Right atrium auricular region (tissue), 2 donors: ENCODE measurements at places on chromosomes 12 and 14.

- DNase-seq = no peak
- H3K36me3 ChIP-seq = no peaks in the 10 kb centered on the region
- no peak overlapping the region for H3K27ac ChIP-seq
- H3K27me3 ChIP-seq = no peaks in the 10 kb centered on the region
- H3K4me3 ChIP-seq = no peak overlapping the region
Measured at GRCh38 chr12:85457016-85457415, 177.0 kb downstream of the ALX1 start.

DNA sequence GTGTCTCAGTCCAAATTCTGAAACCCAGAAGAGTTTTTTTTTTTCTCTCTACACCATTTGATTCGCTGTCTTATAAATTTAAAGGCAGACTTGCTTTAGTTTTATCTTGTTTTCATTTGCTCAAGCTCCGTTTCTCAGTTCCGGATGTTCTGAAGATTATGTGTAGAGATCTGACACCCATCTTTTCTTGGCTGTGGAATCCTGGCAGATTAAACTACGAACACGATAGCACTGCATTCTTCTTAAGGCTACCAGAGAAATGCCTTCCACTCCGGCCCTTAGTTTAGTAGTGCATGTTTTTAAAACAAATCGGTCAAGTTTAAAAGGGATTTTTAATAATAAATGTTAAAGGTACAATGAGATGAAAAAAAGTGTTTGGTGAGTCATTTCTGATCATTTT is 106.4 kb downstream of the LMO3 start:
- H3K4me3 ChIP-seq = no peak overlapping the region
- DNase-seq = no peak
- no peaks in the 10 kb centered on the region for H3K4me1 ChIP-seq
- no peak overlapping the region for H3K27ac ChIP-seq
- no peaks in the 10 kb centered on the region for H3K27me3 ChIP-seq
- no peaks in the 10 kb centered on the region for H3K36me3 ChIP-seq

- no peak overlapping the region for H3K4me3 ChIP-seq
- H3K36me3 ChIP-seq = no peaks in the 10 kb centered on the region
- no peaks in the 10 kb centered on the region for H3K4me1 ChIP-seq
Measured at GRCh38 chr12:52917800-52918199, 12.9 kb upstream of the KRT8 start.

GRCh38 chr12:47041327-47041726 is 38.1 kb upstream of the PCED1B start:
- no peaks in the 10 kb centered on the region for H3K36me3 ChIP-seq
- DNase-seq = no peak
- H3K27ac ChIP-seq = no peak overlapping the region
- no peaks in the 10 kb centered on the region for H3K4me1 ChIP-seq
- H3K27me3 ChIP-seq = no peaks in the 10 kb centered on the region
- no peak overlapping the region for H3K4me3 ChIP-seq

DNA sequence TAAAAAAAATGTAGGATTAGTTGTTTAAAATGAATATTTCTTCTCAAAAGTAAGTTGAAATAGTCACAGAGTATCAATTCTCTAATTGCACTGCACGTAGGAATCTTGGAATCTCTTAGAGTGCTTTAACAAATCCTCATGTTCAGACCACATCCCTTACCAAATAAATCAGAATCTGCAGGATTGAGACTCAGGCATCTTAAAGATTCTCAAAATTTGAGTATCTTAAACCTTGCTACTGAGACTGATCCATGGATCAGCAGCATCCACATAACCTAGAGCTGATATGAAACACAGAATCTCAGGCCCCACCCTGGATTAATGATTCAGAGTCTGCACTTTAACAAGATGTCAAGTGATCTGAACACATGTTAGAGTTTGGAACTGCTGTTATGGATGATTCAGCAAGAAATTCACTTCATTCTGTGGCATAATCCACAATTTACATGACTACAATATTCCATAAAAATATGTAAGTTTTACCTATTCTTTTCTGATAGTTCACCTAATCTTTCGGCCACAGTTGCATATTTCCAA is 58.7 kb downstream of the ADAMTS20 start:
- no peaks in the 10 kb centered on the region for H3K4me1 ChIP-seq
- H3K36me3 ChIP-seq = no peaks in the 10 kb centered on the region
- no peaks in the 10 kb centered on the region for H3K27me3 ChIP-seq
- no peak overlapping the region for H3K4me3 ChIP-seq

DNA sequence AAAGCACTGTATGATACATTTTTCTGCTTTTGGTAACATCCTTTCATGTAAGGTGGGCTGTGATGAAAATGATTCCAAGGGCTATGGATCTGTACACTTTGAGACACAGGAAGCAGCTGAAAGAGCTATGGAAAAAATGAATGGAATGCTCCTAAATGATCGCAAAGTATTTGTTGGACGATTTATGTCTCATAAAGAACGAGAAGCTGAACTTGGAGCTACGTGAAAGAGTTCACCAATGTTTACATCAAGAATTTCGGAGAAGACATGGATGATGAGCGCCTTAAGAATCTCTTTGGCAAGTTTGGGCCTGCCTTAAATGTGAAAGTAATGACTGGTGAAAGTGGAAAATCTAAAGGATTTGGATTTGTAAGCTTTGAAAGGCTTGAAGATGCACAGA is 22.1 kb upstream of the SRGAP1 start:
- peak overlapping the region; percentile 55 for H3K4me3 ChIP-seq
- no peak overlapping the region for H3K27ac ChIP-seq
- H3K36me3 ChIP-seq = no peaks in the 10 kb centered on the region
- H3K27me3 ChIP-seq = no peaks in the 10 kb centered on the region
- no peaks in the 10 kb centered on the region for H3K4me1 ChIP-seq
- no peak for DNase-seq

GRCh38 chr14:85428926-85429325 is 101.0 kb upstream of the FLRT2 start:
- no peak overlapping the region for H3K4me3 ChIP-seq
- no peaks in the 10 kb centered on the region for H3K27me3 ChIP-seq
- no peaks in the 10 kb centered on the region for H3K4me1 ChIP-seq
- no peaks in the 10 kb centered on the region for H3K36me3 ChIP-seq
- no peak for DNase-seq

DNA sequence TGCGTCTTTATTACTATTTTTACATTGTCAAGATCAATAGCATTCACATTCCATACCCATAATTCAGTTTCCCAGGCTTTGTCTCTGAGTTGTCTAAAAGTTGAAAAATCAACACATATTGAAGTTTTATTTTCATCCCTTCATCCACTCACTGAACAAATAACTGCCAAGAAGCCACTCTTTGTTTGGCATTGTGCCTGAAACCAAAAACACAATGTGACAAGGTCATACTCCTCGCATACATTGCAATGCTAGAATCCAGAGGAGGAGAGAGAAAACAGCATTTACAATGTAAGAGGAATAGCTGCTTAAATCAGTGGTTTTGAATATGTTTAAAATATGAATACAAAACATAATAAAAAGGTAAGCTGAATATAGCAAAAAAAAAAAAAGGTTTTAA is 71.8 kb downstream of the CCDC60 start:
- H3K27me3 ChIP-seq = no peaks in the 10 kb centered on the region
- no peak for DNase-seq
- H3K4me3 ChIP-seq = no peak overlapping the region
- H3K4me1 ChIP-seq = no peaks in the 10 kb centered on the region
- H3K27ac ChIP-seq = no peak overlapping the region

GRCh38 chr14:24609655-24610344 is at the start of gene GZMH:
Gene GZMH (minus strand): TSS chr14:24609685. CDS start chr14:24609613, 72 bp downstream.
- H3K27me3 ChIP-seq = no peaks in the 10 kb centered on the region
- no peak for DNase-seq
- no peak within 1 kb of the TSS for H3K4me3 ChIP-seq

DNA sequence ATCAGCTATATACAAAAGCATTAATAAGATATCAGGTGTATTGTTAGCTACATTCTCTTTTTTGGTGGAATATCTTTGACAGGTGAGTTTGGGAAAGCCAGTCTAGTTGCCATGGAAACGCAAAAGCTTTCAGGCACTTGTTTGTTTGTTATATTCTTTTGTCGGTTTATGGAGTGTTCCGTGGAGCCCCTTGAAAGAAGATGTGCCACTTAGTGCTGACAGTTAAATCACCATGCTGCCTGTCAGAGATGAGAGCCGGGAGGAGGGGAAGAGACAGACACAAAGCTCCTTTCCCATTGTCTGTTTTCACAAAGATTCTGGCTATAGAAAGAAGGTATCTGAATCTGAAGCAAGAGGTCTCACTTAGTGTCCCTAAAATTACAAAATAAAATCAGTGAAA is 170.8 kb downstream of the SNAPC1 start:
- no peak for DNase-seq
- H3K27me3 ChIP-seq = no peaks in the 10 kb centered on the region
- no peaks in the 10 kb centered on the region for H3K36me3 ChIP-seq
- no peak overlapping the region for H3K27ac ChIP-seq
- H3K4me1 ChIP-seq = no peaks in the 10 kb centered on the region
- H3K4me3 ChIP-seq = no peak overlapping the region

- H3K36me3 ChIP-seq = no peaks in the 10 kb centered on the region
- no peak for DNase-seq
- no peak overlapping the region for H3K4me3 ChIP-seq
- no peak overlapping the region for H3K27ac ChIP-seq
- H3K4me1 ChIP-seq = no peaks in the 10 kb centered on the region
- H3K27me3 ChIP-seq = no peaks in the 10 kb centered on the region
Measured at GRCh38 chr12:51512438-51512837, 78.6 kb upstream of the SCN8A start.

GRCh38 chr12:67721248-67721647 is 72.7 kb downstream of the DYRK2 start:
- H3K36me3 ChIP-seq = no peaks in the 10 kb centered on the region
- peak overlapping the region; percentile 70 for H3K27ac ChIP-seq
- no peaks in the 10 kb centered on the region for H3K27me3 ChIP-seq
- H3K4me1 ChIP-seq = peaks cover 25% of the 10 kb centered on the region
- no peak for DNase-seq

GRCh38 chr12:71954083-71954778 is 15.6 kb downstream of the TPH2 start:
- H3K4me3 ChIP-seq = no peak overlapping the region
- H3K27me3 ChIP-seq = no peaks in the 10 kb centered on the region
- H3K4me1 ChIP-seq = no peaks in the 10 kb centered on the region
- H3K27ac ChIP-seq = no peak overlapping the region

GRCh38 chr12:90106568-90106967 is 397.9 kb upstream of the ATP2B1 start:
- no peak overlapping the region for H3K27ac ChIP-seq
- H3K36me3 ChIP-seq = no peaks in the 10 kb centered on the region
- no peaks in the 10 kb centered on the region for H3K4me1 ChIP-seq
- DNase-seq = no peak
- H3K27me3 ChIP-seq = no peaks in the 10 kb centered on the region

DNA sequence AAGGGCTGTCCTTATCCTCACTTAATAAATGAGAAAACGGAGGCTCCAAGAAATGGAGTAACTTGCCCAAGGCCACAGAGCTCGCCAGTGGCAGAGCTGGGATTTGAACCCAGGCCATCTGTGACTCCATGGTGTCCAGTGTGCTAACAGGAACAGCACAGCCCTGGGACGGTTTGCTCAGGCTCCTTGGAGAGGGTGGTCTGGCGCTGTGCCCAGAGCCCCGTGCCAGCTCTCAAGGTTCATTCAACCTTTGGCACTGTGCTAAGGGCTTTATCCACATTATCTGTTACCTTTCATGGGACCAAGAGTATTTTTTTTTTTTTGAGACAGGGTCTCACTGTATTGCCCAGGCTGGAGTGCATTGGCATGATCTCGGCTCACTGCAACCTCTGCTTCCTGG is 8.1 kb downstream of the DAO start:
- no peak for DNase-seq
- H3K4me1 ChIP-seq = no peaks in the 10 kb centered on the region
- H3K27ac ChIP-seq = no peak overlapping the region
- H3K36me3 ChIP-seq = no peaks in the 10 kb centered on the region
- no peak overlapping the region for H3K4me3 ChIP-seq

GRCh38 chr12:114123108-114123507 is 157.0 kb upstream of the RBM19 start:
- no peaks in the 10 kb centered on the region for H3K36me3 ChIP-seq
- H3K27ac ChIP-seq = no peak overlapping the region
- H3K4me3 ChIP-seq = no peak overlapping the region
- DNase-seq = no peak
- H3K4me1 ChIP-seq = no peaks in the 10 kb centered on the region
- no peaks in the 10 kb centered on the region for H3K27me3 ChIP-seq

- no peak for DNase-seq
- H3K4me1 ChIP-seq = no peaks in the 10 kb centered on the region
- no peak overlapping the region for H3K27ac ChIP-seq
- no peaks in the 10 kb centered on the region for H3K27me3 ChIP-seq
- no peaks in the 10 kb centered on the region for H3K36me3 ChIP-seq
Measured at GRCh38 chr12:90695415-90695814, 259.6 kb downstream of the CCER1 start.

GRCh38 chr12:131103669-131104462 is 150.2 kb downstream of the ADGRD1 start:
- H3K27ac ChIP-seq = no peak overlapping the region
- H3K27me3 ChIP-seq = no peaks in the 10 kb centered on the region
- peaks cover 14% of the 10 kb centered on the region for H3K4me1 ChIP-seq
- peaks cover 41% of the 10 kb centered on the region for H3K36me3 ChIP-seq
- DNase-seq = no peak

GRCh38 chr12:91744597-91744996 is 401.0 kb downstream of the BTG1 start:
- H3K27me3 ChIP-seq = no peaks in the 10 kb centered on the region
- no peaks in the 10 kb centered on the region for H3K36me3 ChIP-seq
- no peak overlapping the region for H3K4me3 ChIP-seq
